Stimulated activated CD8-positive, alpha-beta memory T cell treated with anti-CD3 and anti-CD28 coated beads, Interleukin-4, amount 100 ng/mL, for 1 hour (primary cell): ENCODE measurements at places on chromosomes 3 and 15.

GRCh38 chr15:92158426-92158825 lies 235.3 kb upstream of the ST8SIA2 start:
- no peak for DNase-seq

DNA sequence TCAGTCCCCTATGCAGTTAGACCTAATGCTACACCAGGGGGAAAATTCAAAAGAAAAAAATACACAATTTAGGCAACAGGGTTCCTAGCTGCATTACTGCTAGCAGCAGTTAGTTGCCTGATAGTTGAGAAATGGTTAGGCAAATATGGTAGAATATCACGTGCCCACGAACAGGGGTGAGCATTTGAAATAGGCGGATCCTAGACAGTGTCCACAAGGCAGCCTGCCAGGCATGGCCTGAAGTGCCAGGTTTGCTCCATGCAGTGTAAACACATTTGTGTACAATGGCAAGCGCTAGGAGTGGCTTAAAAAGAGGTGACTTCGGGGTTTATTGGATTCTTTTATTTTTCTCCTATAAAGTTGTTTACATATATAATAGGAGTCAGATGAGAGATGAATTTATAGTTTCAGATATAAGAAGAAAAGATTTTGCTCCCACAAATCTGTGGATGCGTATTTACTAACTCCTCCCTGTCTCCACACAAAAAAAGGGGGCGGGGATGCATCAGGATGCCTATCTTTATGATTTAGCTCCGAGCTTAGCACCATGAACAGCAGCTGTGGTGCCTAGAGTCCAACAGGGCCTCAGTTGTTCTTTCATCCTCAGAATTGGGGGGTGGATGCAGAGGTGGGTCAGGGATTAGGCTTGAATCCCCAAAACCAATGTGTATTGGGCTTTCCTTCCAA lies 3.9 kb upstream of the TGM4 start:
- no peak for DNase-seq

DNA sequence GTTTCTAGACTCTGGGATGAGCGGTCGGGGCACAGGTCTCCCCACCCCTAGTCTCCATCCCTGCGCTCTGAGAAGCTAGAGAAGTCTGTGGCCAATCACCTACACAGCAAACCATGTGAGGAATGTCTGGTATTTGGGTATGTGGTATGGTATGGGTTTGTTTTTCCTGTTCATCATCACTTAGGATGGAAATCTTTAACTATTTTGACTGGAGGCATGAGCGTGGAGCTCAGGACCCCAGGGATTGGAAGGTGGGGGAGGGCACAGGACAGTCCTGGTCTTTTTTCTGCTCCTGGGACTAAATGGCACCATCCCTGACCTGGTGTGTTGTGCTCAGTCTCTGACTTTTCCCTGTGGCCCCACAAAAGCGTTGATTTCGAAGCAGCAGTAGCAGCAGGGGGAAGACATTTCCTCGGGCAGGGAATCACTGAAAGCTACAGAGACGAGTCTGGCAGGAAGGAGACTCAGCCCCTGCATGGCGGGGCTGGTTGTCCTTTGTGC lies 191.7 kb upstream of the TPM1 start:
- no peak for DNase-seq

DNA sequence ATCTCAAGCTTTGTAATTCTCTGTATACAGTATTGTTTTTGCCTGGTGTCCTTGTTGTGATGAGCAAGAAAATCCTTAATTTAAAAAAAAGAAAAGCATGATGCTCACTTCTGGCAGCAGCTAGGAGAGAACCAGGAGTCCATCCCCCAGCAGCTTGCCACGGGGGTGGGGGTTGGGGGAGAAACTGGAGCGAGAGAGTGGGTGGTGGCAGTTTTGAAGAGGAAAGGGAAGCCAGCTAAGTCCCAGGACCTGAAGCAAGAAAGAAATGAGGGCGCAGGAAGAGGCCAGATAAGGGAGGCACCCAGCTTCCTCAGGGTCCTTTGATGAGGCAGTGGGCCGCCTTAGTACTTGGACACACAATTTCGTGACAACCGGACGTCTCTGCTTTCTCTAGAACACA lies 23.5 kb downstream of the CHAC1 start:
- DNase-seq, result no peak

- DNase-seq, result no peak
Observed at GRCh38 chr15:70835415-70835814, 18.5 kb downstream of the LARP6 start.

DNA sequence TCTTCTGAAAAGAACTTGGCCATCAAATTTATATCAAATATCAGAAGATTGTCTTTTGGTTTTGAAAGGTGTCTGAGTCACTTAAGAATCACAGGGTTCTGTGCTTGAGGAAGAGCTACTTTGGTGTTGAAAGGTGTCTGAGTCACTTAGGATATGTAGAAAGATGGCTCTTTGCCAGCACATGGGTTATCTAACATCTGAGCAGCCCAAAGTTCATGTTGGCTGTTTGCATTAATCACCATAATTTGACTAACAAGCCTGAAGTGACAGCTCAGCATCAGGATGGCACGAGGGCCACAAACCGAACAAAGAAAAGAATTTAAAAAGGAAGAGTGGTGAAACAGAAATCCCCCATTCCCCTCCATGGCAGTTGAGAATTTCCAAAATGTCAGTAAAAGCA lies 190.5 kb upstream of the CMC1 start:
- DNase-seq, result no peak

DNA sequence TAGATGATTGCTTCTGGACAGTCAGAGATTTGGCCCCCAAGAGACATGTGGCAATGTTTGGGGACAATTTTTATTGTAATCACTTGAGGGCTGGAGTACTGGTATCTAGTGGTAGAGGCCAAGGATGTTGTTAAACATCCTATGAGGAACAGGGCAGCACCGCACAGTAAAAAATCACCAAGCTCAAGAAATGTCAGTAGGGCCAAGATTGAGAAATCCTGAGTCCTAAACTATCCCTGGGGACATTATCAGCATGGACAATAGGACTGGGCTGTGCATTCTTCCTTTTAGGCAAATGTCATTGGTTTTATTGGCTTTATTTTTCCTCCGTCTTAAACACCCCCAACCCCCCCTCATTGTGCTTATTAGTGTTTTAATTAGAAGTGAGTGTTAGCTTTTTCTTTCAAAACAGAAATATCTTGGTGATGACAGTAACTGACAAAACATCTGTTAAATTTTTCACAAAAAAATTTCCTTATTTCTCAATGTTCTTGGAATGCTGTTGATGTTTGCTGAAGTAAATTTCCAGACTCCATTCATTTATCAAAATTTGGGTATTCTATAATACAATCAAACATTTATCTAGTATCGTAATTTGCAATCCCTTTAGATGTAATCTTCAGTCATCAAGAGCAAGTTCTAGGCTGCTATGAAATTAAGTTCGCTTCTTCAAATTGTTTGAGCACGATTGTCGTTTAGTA lies 944.4 kb downstream of the VGLL3 start:
- no peak for DNase-seq

GRCh38 chr3:194246709-194247349 lies 104.3 kb downstream of the CPN2 start:
- no peak for DNase-seq

- no peak for DNase-seq
Observed at GRCh38 chr3:130895690-130896488, 2.0 kb downstream of the ATP2C1 start.

GRCh38 chr3:178370387-178370786 lies 165.8 kb upstream of the KCNMB2 start:
- no peak for DNase-seq

- DNase-seq, result no peak
Observed at GRCh38 chr3:182165234-182165633, 453.5 kb downstream of the SOX2 start.
